ENCODE measurements at places on chromosomes 6 and 20.

GRCh38 chr20:64238851-64239387 is 16.6 kb upstream of the PCMTD2 start:
- DNase-seq = no peak

- no peak for DNase-seq
Observed at GRCh38 chr6:21357262-21357661, 236.3 kb upstream of the SOX4 start.

- DNase-seq = peak; percentile 66
Observed at GRCh38 chr6:4345543-4345942, 210.2 kb upstream of the ECI2 start.

DNA sequence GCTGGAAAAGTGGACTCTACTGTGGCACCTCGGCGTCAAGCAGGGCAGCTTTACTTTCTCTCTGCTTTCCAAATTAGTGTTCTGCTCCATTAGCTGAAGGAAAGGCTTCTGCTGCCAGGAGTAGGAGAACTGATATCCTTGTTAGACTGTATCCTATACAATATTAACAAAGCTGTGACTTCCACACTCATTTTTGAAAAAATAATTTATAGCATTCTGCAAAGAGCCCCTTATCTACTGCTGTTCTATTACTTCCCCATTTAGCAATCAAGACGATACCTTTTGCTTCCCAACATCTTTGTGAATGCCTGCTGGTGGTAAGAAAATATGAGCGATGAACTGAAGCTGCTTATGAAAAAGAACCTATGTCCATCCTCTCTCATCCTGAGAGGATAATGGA is 151.1 kb downstream of the UBE3D start:
- no peak for DNase-seq

DNA sequence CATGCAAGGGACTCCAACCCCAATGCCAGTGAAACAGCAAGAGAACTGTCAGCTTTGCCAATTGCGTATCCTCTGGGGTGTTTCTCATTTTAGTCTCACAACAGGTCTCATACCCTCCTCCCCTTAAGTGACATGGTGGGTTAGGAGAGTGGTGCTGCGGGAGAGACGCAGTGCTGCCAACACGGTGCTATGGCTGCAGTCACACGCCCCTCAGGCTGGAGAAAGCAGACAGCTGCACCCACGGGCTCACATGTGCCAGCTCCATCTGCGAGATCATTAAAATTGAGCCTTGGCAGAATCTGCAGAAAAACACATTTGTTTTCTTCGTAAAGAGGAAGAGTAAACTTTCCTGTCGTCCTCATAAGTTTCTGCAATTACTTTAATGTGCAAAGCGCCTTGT is 114.7 kb downstream of the ANKRD60 start:
- no peak for DNase-seq

- DNase-seq = no peak
Observed at GRCh38 chr6:160398674-160399271, 50.6 kb downstream of the SLC22A3 start.

DNA sequence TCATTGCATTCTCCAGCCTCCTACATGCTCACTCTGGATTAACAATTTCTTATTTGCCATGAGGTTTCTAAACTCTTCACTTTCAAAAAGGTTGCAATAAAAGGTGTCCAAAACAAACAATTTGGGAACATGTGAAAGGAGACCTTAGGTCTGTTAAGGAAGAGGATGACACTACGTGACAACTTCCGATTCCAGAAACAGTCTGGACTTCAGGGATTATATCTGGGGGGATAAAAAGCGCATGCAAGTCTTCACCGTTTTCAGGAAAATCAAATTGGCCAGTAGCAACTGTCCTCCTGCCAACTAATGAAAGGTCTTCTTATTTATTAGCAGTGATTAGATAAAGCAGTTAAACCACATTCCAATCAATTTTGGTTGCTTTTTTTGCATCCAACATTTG is 1.8 kb downstream of the ZDHHC14 start:
- DNase-seq = no peak

DNA sequence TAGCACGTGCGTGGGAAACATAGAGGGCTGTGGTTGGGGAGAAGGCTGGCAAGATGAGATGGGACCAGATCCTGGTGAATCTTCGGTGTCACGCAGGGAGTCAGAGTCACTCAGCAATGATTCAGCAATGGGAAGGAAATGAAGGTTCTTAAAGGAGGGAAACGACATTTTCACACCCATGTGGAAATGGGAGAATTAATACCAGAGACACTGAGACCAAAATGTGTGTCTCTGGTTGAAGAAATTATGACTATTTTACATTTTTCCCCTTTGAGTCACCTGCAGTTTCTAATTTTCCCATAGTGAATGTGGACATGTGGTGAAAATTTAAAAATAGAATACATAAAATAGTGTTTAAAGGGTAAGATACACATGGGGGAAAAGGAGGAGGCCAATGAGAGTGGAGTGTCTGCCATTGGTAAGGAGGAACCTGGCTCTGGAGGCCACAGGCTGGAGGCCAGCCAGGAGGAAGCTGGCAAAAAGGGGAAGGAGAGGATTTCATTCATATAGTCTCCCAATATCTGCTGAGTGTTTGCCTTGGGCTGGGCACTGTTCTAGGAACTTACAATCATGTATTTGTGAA is 17.5 kb downstream of the NRN1 start:
- peak; percentile 44 for DNase-seq

DNA sequence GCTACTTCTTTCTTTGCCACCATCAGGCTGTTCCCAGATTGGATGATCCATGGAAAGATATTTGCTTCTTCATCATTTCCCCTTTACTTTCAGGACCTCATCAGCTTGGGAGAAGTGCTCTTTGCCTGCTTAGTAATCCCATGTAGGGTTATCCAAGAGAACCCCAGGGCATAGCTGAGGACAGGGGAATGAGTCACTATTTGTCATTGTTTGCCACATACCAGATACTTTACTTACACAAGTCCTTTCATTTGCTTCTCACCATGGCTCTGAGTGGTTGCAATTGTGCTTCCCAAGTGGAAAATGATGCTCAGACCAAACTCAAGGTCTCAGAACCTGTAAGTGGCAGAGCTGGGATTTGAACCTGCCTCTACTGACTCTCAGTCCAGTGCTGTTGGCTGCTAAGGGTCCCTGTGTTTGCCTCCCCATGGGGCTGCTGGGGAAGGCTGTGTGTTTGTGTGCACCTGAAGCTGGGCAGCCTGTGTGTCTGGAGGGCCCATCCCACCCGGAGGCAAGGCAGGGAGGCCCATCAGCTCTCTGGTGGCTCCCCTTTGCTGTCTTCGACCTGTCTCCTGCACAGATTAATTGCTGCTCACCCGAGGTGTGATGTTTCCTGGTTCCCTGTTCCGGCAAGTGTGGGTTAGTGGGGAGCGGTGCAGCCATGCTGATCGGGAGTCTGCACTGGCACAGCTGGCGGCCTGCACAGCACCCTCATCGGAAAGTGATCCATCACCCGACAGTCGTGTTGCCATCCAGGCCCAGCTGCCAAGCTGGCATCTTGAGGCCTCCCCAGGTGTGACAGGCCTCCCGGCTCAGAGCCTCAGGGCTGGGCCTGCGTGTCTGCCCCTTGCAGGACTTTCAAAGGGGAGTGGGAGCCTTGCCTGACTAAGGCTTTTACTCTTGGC is 228.8 kb downstream of the DHX35 start:
- no peak for DNase-seq

DNA sequence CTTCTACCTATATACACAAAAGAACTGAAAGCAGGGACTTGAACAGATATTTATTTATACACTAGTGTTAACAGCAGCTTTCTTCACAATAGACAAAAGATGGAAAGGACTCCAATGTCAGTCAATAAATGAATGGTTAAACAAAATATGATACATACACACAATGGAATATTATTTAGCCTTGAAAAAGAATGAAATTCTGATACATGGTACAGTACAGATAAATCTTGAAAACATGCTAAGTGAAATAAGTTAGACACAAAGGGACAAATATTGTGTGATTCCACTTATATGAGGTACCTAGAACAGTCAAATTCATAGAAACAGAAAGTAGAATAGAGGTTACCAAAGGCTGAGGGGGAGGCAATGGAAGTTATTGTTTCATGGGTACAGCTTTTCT is 79.8 kb upstream of the ADTRP start:
- DNase-seq = no peak

DNA sequence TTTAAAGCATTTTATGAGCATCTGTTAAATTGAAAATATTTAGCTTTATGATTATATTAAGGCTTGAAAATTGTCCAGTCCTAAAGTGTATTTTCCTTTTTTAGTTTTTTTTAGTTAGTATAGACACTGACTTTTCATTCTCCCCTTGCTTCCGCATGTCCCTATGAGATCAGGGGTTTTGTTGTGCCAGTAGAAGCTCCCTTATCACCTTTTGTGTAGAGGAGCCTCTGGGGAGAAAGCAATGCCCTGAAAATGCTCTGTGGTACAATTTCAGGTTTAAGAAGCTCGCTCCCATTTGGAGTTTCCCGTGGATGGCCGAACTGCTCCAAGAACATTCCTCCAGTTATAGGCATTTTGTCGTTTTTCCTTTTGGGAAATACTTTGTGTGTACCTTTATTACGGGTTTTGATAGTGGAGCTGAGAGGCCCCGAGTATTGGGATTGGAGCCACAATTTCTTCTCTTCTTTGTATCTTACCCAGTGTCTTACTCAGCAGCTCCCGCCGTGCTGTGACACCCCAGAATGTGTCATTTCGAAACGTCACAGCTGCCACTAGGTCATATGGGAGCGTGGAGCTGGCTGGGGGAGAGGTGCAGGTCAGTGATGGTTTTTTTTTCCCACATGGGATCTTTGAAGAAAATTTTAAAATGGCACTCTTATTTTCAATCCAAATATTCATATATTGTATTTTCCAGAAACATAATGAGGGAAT is 49.9 kb downstream of the RPRD1B start:
- DNase-seq = no peak

DNA sequence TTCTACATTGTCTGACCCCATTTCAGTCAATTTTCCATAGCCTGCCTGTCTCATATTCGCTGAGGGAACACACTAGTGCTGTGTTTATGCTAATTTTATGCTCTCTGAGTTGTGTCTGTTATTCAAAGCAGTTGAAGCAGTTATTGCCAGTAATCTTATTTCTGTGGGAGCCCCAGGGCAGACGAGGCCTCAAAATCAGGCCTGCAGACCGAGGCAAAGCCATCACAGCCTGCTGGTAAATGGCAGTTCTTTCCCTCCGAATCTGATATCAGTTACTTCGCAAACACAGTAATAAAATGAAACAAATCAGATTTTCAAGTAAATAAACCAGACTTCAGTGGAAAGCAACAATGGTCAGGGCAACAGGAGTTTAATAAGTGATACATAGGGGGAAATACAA is 508.4 kb downstream of the PKHD1 start:
- no peak for DNase-seq

GRCh38 chr20:924639-925038 is 8.5 kb upstream of the ANGPT4 start:
- DNase-seq = no peak

GRCh38 chr6:44251576-44252524 is 4.9 kb downstream of the HSP90AB1 start:
- DNase-seq = no peak

GRCh38 chr6:56235245-56235644 is 12.1 kb downstream of the COL21A1 start:
- DNase-seq = no peak

GRCh38 chr6:91476000-91476399 is 889.1 kb upstream of the MAP3K7 start:
- DNase-seq = peak; percentile 23

GRCh38 chr6:18527836-18528743 is 140.9 kb downstream of the RNF144B start:
- DNase-seq = no peak

DNA sequence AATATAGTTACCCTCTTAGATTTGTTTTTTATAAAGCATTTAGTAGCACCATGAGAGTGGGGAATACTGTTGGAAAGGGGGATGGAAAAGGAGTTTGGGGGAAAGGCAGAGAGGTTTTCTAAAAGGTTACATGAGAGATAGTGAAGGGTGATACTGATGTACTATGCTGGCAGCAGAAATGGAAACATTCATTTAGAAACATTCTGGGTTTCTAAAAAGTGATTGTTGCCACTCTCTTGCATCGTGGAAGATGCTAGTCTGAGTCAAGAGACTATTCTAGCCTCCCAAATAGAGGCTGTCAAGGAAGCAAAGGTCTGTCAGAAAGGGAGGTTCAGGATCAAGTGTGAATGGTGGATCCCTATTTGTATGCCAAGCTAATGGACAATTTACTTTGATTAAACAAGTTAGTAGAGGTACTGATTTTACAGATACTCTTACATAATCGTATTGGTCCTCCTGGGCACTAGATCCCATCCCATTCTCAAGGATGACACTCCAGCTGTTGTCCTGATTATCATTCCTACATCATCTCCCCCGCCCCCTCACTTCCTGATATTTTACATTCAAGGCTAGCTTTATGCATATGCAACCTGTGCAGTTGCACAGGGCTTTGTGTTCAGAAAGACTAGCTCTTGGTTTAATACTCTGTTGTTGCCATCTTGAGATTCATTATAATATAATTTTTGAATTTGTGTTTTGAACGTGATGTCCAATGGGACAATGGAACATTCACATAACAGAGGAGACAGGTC is 15.4 kb upstream of the ABT1 start:
- DNase-seq = no peak

GRCh38 chr20:46937533-46938226 is 43.0 kb downstream of the EYA2 start:
- no peak for DNase-seq

GRCh38 chr20:31869942-31870725 is at the start of the genes DUSP15 and TTLL9:
Gene DUSP15, minus strand, starts transcription at chr20:31870527. Its CDS starts 190 bp downstream, at chr20:31870337.
Gene TTLL9, plus strand, starts transcription at chr20:31870634. Its CDS starts 493 bp downstream, at chr20:31871127.
- DNase-seq = no peak

All from NCI-H2029 (cell line).